ENCODE measurements at places on chromosomes 5 and 9. TPM values are rescaled to one million over a fixed set of nuclear protein-coding genes. Genes with fewer than 3 reads are reported as not detected.

The CORO2A gene
- total RNA-seq, result 0.96 TPM

The HNRNPH1 gene
- 1,039 TPM for total RNA-seq

The NIPAL4 gene
- 2.1 TPM for total RNA-seq

The NEUROG1 gene
- total RNA-seq, result not detected

The DIMT1 gene
- 45.0 TPM for total RNA-seq

The TERT gene
- total RNA-seq, result 11.8 TPM

The REEP2 gene
- total RNA-seq, result 11.1 TPM

The AHRR gene
- 33.3 TPM for total RNA-seq

The CSNK1G3 gene
- 38.2 TPM for total RNA-seq

The TSSK1B gene
- total RNA-seq, result not detected

The CTXN3 gene
- total RNA-seq, result not detected

The SLIT3 gene
- total RNA-seq, result 8.1 TPM

The DCTN3 gene
- total RNA-seq, result 57.8 TPM

The IL5 gene
- total RNA-seq, result 113 TPM

The SPATA31D3 gene
- not detected for total RNA-seq

The MCTP1 gene
- not detected for total RNA-seq

The PCDHB6 gene
- not detected for total RNA-seq

The TXNDC8 gene
- total RNA-seq, result not detected

The GBGT1 gene
- 7.4 TPM for total RNA-seq

The PLPP7 gene
- 0.21 TPM for total RNA-seq

The PRLR gene
- not detected for total RNA-seq

The IQGAP2 gene
- 28.3 TPM for total RNA-seq

The PCDHB4 gene
- not detected for total RNA-seq

The SPAAR gene
- total RNA-seq, result not detected

The COL23A1 gene
- total RNA-seq, result not detected

The GABRA1 gene
- not detected for total RNA-seq

The PCDHB8 gene
- total RNA-seq, result not detected

The CYSRT1 gene
- total RNA-seq, result 0.50 TPM

The FBXL7 gene
- total RNA-seq, result 0.05 TPM

The DBH gene
- total RNA-seq, result not detected

The FKTN gene
- 11.3 TPM for total RNA-seq

The NUDT12 gene
- 3.1 TPM for total RNA-seq

The CCDC180 gene
- 3.4 TPM for total RNA-seq

The MLANA gene
- total RNA-seq, result not detected

The SPINK6 gene
- not detected for total RNA-seq

The FBLL1 gene
- total RNA-seq, result not detected

The GARIN3 gene
- total RNA-seq, result 0.30 TPM

The TMEM171 gene
- total RNA-seq, result not detected

The PAEP gene
- total RNA-seq, result not detected

The GRXCR2 gene
- total RNA-seq, result not detected

The OR13C4 gene
- not detected for total RNA-seq

The PPIC gene
- total RNA-seq, result not detected

The FIBCD1 gene
- not detected for total RNA-seq

The KCNV2 gene
- not detected for total RNA-seq

The OBP2B gene
- not detected for total RNA-seq

The GPR150 gene
- total RNA-seq, result 0.11 TPM

The PCDHGB7 gene
- total RNA-seq, result 0.23 TPM

The PCDHA7 gene
- not detected for total RNA-seq

The DMRT2 gene
- 1.2 TPM for total RNA-seq

The SMAD5 gene
- 19.7 TPM for total RNA-seq

The ARSB gene
- total RNA-seq, result 19.6 TPM

The PCDHGA2 gene
- total RNA-seq, result 0.11 TPM

The CDKN2B-AS1 gene
- 0.82 TPM for total RNA-seq

The NR5A1 gene
- total RNA-seq, result not detected
